ENCODE measurements at places on chromosomes 5 and 9. TPM values are rescaled to one million over a fixed set of nuclear protein-coding genes. Genes with fewer than 3 reads are reported as not detected.
A peak's percentile ranks its signal among the peaks of the same experiment; 100 is the strongest.

- ATAC-seq = no peak
Measured at GRCh38 chr9:120478208-120478607, 101.8 kb downstream of the CDK5RAP2 start.

GRCh38 chr5:164013077-164013670 lies 507.8 kb downstream of the MAT2B start:
- peak; percentile 60 for ATAC-seq

DNA sequence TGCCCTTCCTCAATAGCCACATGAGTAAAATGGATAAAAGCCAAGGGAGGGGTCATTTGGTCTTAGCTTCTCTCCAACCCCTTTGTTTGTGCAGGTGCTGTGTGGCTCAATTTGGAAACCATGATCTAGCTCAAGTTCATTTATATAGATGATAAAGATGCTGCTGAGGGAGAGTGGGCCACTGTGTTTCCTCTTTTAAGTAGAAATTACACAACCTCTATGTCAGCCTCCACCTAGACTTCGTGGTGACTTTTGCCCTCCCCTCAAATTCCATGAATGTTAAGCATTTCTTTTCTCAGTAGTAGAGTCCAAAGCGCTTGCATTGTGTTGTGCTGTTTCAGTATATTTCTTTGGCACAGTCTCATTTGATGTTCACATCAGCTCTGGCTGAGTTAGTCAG lies 241.4 kb downstream of the ARHGAP26 start:
- no peak for ATAC-seq

DNA sequence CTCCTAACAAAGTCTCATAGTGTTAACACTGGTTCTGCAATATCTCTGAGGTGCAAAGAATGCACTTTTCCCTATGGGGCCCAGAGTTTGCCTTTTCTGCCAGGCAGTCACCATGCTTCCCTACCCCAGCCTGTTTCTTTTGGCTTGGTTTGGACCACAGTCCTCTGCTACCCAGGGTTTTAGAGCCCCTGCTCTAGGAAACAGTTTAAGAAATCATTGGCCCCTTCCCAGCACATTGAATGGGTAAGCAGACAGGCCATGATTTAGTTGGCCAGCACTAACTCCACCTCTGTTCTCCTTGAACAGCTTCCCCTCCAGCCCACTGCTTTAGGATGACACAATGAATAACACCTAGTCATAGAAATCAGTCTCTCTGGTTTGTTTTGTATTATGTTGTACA lies 73.2 kb downstream of the UBAP1 start:
- ATAC-seq = no peak

DNA sequence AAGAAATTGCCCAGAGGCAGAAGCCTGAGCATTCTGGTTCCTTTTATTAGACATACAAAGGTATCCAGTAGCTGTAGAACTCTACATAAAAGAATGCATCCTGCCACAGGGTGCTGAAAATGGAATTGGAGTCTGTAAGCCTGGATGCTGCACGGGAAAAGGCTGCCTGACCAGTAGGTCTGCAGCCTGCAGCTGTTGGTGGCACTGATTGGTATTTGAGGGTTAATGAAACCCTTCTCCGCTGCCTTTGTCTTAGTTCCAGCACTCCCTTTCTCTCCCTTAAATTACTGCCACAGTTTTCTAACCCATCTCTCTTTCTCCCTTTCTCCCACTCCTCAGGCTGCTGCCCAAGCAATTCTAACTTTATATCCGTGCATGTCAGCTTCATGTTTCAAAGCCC lies 64.7 kb downstream of the BRINP1 start:
- no peak for ATAC-seq

DNA sequence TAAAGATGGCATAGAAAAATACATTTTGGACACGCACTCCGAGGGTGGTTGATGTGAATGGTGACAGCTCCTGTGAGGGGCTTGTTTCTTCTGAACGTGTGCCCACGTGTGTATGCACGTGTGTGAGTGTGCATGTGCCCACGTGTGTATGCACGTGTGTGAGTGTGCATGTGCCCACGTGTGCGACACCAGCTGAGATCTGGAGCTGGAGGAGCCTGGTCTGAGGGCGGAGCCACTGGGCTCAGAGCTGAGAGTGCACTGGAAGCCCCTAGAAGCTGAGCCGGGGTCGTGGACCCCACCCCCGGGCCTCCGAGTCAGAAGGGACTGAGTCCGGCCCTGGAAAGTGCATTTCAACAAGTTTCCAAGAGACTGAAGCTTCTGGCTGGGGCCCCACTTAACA lies 282.5 kb upstream of the IRX4 start:
- no peak for ATAC-seq

DNA sequence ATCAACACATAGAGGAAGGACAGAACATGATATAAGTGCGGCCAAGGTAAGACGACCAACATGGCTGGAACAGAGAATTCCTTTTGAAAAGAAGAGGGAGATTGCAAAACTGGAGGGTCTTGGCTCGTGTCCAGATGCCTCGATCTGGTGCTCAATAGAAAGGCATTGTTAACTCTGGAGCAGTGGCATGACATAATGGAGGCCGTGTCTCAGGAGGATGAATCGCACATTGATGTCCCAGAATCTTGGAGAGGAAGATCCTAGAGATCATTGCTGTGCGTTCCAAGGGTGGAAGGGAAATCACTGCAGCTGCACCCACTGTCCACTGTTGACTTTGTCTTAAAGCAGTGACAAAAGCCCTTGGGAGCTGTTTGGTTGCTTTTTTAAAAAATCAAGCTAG lies 30.9 kb downstream of the GRAMD2B start:
- ATAC-seq = no peak

DNA sequence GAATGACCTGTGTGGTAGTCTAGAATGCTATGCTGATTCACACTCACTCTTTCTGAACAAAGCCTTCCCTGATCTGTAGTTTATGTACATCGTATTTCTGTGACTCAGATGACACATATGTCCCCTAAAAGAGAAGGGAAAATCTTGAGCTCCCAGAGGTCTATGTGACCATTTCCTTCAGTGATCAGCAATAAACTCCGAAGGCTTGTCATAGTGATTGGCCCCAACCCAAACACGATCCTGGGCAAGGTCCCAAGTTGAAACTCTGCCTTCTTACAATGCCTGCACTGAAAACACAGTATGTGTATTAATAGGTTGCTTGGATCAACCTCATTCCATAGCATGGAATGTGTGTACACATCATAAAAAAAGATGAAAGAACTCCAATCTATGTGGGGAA lies 685.8 kb downstream of the MAT2B start:
- no peak for ATAC-seq

GRCh38 chr9:83972286-83972685 lies 7.7 kb downstream of the HNRNPK start:
- ATAC-seq = no peak

GRCh38 chr9:137791947-137792346 lies 85.6 kb upstream of the CACNA1B start:
- no peak for ATAC-seq

GRCh38 chr9:124665391-124666058 lies 105.6 kb downstream of the NR6A1 start:
- ATAC-seq = no peak

DNA sequence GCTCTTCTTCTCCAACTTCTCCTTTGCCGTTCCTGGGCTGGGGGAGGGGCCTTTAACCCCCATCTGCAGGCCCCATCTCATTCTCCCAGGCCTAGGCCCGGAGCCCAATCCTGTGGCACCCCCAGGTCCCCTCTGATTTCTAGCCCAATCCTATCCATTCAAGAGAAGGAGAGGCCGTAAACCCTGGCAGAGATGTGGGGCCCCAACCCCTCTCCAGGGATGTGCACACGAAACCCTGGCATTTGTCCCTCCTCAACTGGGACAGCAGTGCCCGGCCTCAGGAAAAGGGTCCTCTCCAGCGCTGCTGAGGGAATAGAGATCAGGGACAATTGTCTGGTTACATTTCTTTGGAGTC lies 24.2 kb upstream of the ADAMTS2 start:
- ATAC-seq = no peak

GRCh38 chr5:21140987-21141386 lies 1153.0 kb upstream of the CDH18 start:
- no peak for ATAC-seq

- no peak for ATAC-seq
Measured at GRCh38 chr5:111563031-111563822, 50.9 kb upstream of the STARD4 start.

- ATAC-seq = no peak
Measured at GRCh38 chr5:133933670-133934295, 34.6 kb downstream of the C5orf15 start.

GRCh38 chr5:160660132-160660531 lies 191.9 kb downstream of the ATP10B start:
- no peak for ATAC-seq

Gene STPG3
- 0.42 TPM for total RNA-seq

Gene IL4
- total RNA-seq = not detected

Gene PPP3R2
- total RNA-seq = 0.16 TPM

Gene SLC30A5
- total RNA-seq = 47.7 TPM

Gene EDIL3
- 55.6 TPM for total RNA-seq

Gene SPATA31D4
- 0.08 TPM for total RNA-seq

Gene SYK
- total RNA-seq = not detected

Gene ACTBL2
- total RNA-seq = not detected

Gene DENND1A
- total RNA-seq = 10.5 TPM

Gene TAF11L10
- 17.3 TPM for total RNA-seq
